Stimulated activated naive CD8-positive, alpha-beta T cell treated with anti-CD3 and anti-CD28 coated beads, Interleukin-15, Interleukin-2, amounts not matched to agents 100 U/mL and 50 U/mL, for 24 hours (primary cell): ENCODE measurements at places on chromosomes 7 and 10.

DNA sequence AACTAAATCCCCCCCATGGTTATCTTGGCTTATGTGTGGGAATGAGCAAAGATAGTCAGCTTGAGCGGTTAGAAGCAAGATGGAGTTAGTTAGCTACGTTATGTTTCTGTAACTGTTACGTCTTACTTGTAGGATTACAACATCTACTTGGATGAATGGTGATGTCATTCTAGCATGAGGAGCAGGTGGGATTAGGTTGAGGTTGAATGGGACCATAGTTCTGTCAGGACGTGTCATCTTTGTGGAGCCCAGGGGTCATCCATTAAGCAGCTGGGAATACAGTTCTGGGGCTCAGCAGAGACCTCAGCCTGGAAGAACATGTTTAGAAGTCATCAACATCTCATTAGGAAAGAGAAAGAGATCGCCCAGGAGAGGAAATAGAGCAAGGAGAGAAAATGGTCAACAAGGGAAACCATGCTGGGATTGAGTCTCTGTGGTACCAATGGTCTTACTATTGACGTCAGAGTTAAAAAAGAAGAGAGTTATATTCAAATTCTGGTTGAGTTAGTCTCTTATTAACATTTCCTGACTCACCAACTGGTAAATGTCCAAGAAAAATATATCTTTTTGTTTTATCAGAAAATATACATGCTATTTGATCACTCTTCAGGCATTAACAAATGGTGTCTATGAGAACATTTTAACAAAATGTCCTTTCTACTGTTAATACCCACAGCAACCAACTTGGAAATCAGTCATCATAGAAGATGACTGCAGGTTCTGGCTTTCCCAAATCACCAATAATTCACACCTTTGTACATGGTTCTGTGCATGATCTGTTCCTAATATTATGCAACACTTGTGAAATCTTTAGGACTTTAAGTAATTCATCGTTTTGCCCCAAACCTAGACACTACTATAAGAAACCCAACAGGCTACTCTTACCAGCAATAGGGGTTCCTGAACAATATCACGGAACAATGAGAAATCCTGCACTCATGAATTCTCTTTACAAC, 96.9 kb downstream of the KIAA1217 start:
- no peak for DNase-seq

DNA sequence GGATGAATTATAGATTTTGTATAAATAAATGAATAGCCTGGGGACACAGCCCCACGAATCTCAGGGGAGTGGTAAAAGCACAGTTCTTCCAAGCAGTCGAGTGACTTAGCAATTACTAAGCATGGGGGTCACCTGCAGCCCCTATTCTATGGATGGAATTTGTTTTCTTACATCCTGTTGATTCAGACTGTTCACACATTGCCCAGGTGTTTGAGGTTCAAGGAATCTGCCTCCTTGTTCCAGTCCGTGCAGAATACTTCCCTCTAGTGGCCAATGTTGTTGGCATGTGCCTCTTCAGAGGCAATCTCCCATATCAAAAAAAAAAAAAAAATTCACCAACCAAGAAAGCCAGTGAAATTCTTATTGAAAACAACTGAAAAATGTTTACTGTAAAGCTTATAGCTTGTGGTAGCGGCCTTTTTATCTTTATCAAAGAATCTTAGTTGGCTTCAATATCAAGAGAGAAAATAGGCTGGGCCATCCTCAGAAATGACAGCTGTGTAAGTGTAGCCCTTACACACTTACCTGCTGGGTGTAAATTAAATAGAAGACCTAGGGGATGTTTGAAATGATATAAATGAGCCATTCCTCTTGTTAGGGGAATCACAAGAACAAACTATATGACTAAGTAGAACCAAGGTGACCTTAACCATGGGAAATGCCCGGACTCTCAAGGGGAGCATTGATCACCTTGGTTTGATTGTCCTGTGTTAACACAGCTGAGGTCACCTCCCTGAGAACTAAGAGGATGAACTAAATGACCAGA, 7.8 kb downstream of the LIPM start:
- DNase-seq, result peak; percentile 21

GRCh38 chr10:133131734-133132472, 28.1 kb upstream of the KNDC1 start:
- no peak for DNase-seq

GRCh38 chr10:120067427-120067826, 174.9 kb downstream of the SEC23IP start:
- DNase-seq, result no peak

GRCh38 chr7:121544726-121545125, 148.6 kb upstream of the FAM3C start:
- DNase-seq, result no peak

GRCh38 chr10:83373671-83374070, 765.6 kb upstream of the GHITM start:
- DNase-seq, result peak; percentile 3

GRCh38 chr10:123896246-123896927, 4.8 kb upstream of the CPXM2 start:
- DNase-seq, result no peak

GRCh38 chr7:1087465-1087814, 473 bp upstream of the GPER1 start:
- no peak for DNase-seq

DNA sequence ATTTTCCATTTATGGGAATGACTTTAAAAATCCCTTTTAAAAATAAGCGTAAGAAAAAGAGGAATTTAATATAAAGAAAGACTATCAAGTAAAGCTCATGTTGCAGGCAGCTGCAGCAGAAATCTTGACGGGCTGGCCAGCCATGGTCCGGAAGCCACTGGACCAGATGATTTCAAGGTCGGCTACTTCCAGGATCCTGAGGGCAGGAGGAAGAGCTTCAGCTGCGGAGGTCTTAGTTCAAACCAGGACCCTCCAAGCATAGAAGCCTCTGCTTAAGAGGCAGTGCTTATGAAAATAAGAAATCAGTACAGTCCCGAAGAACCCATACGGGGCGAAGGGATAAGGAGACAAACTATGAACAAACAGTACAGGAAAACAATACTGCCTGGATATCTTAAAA, 220.2 kb upstream of the CELF2 start:
- no peak for DNase-seq
